ENCODE measurements at places on chromosomes 4 and X.

DNA sequence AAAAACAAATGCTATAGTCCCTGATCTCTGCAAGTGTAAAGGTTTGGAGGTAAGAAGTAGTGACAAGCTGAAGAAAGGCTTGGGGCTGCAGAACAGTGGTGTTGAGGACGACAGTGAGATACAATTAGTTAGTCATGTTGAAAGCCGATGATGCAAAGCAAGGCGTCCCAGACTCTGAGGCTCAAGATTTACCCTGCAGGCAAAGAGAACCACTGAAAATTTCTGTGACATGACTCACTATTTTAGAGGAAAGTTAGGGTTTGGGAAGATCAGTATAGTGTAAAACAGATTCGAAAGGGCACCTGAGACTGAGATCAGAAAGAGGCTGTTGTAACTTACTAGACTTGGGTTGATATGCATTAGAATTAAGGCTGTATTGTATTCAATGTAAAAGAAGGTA is 281.3 kb upstream of the FTHL17 start:
- DNase-seq = no peak

GRCh38 chrX:110414273-110414672 is 55.6 kb downstream of the RTL9 start:
- peak; percentile 55 for DNase-seq

DNA sequence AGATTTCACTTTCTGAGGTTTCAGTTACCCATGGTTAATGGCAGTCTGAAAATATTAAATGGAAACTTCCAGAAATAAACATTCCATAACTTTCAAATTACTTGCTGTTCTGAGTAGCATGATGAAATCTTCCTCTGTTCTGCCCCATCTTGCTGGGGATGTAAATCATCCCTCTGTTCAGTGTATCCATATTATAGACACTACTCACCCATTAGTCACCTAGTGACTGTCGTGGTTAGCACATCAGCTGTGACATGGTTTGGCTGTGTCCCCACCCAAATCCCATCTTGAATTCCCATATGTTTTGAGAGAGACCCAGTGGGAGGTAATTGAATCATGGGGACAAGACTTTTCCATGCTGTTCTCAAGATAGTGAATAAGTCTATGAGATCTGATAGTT is 125.5 kb upstream of the GIMD1 start:
- no peak for DNase-seq

DNA sequence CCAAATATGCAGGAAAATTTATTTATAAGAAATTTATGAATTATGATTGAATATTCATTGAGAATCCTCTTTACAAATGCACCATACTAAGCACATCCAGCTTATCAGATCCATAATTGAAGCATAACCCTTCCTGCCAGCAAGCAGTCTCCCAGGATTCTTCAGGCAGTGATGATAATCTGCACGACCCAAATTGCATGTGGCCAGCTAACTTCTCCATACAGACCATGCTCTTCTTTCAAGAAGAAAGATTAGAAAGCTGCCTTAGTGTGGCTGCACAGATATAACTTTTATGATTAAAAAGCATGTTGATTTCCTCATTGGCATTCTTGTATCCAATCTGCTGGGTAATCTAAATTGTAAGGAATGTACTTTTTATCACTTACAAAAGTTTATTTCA is 3.3 kb upstream of the CBR4 start:
- DNase-seq = no peak

- DNase-seq = no peak
Observed at GRCh38 chrX:73561801-73562200, 1.2 kb upstream of the CHIC1 start.

DNA sequence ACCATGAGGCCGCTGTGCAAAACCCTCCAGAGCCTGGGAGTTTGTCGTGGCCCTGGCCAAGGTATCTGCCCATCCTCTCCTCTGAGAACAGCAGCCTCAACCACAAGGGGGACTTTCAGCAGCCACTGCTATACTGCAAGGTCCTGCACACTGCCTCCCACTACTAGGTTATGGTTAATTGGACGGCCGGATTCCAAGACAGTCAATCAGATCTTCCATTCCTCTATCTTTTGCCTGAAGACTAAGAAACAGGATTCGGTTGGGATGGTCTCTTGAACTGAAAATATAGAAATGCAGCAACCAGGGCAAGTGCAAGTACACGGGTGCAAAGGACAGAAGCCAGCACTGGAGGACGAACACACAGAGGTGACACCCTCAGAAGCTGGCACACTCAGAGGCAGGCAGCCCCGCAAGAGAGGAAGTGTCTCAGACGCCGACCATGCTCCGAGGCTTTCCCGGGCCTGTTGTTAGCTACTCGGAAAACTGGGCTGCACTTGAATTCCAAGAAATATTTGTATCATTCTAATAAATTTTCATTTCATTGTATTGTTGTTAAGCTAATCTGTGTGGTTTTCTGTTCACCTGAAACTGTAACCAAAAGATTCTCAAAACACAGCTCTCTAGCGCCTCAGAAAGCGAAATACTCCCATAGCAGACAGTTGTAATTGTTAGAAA is 63.3 kb downstream of the AFAP1 start:
- DNase-seq = no peak

DNA sequence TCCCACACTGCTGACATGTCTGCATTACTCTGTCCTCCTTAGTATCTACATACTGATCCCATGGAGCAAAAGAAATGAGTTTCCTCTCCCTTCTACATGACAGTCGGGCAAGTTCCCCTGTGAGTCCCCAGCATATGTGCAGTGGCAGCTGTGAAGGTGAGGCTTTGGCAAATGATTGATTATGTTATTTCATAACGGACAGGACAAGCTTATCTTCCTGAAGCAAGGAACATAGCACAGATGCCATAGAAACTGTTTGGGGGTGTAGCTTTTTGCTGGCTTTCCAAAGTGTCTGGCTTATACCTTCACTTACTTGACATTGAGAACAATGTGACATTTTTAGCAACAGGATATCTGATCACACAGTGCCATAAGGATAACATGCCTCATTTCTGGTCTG is 136.8 kb upstream of the PDLIM3 start:
- no peak for DNase-seq

DNA sequence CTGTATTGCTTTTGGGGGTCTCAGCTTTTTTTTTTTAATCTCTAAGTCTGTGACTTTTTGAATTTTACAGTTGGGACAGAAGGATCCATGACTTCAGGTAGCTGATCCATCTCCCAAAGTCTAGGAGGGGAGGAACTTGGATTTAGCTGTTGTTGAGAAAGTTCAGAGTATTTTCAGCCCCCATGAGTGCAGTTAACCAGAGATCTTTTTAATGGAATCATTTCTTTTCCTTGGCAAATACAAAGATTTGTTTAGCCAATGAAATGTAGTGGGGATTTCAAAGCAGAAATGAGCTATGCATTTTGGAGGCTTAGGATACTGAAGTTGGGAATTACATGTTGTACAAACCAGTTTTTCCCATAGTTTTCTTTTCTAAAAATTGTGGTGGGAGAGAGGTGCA is 18.1 kb downstream of the FNIP2 start:
- no peak for DNase-seq

- no peak for DNase-seq
Observed at GRCh38 chrX:9466736-9467135, 1.9 kb downstream of the TBL1X start.

DNA sequence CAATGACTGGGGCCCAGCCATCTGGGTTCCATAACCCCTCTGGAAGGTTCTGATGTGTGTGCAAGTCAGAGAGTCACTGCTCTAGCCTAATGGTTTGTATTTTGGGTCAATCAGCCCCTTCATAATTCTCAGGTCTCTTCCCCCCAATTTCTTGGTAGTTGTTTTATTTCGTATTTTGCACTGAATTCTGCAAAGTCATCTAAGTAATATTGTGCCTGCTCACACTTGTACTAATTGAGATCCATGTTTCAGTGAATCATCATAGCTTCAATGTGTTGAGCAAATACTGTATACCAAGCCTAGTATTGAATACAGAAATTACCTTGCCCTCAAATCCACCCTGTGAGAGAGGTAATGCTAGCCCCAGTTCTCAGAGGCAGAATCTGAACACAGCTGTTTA is 28.0 kb upstream of the TBL1X start:
- no peak for DNase-seq

- DNase-seq = no peak
Observed at GRCh38 chr4:14364953-14365536, 637.2 kb upstream of the CPEB2 start.

- DNase-seq = peak; percentile 80
Observed at GRCh38 chrX:67543818-67544217, at the start of gene AR. Gene AR (plus strand): TSS chrX:67544021. CDS start chrX:67545147, 1,126 bp downstream.

DNA sequence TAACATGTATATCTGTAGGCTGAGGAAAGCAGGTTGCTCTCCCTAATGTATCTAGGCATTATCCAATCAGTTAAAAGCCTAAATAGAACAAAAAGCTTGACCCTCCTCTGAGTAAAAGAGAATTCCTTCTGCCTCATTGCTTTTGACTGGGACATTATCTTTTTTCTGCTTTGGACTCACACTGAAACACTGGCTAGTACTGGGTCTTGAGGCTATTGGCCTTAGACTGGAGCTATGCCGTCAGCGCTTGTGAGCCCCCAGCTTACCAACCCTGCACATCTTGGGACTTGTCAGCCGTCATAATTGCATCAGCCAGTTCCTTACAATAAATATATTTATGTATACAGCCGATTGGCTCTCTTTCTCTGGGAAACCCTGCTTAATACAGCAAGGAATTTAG is 206.8 kb upstream of the ARHGAP24 start:
- no peak for DNase-seq

DNA sequence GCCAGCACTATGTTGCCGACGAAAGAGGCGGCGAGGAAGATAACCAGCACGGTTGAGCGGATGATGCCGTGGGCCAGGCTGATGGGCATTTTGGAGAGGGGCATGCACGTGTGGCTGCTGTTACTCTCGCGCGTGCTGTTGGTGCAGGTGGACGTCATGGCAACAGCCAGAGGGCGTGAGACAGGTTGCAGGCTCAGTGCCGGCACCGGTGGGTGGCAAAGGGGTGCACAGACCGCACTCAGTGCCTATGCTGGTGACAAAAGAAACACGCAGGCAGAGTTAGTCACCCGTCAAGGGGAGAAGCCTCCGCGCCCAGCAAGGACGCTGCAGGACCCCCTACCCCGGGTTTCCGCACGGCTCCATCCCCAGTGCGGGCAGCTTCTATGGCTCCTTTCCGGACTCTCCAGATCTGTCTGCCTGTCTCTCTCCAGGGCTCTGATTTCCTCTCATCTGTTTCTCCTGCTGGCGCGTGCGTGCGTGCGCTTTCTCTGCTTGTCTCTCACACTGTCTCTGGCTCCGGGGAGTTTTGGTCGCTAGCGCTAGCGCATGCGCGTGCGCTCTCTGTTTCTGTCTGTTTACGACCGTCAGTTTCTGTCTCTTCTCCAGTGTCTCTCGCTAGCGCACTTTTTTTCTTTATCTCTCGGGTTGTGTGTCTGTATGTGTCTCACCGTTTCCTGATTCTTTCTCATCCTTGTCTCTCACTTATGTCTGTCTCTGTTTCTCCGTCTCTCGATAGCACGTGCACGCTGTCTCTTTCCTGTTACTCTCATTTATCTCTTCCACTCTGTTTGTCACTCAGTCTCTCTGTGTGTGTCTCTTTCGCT is 2.1 kb downstream of the GPR101 start:
- no peak for DNase-seq

DNA sequence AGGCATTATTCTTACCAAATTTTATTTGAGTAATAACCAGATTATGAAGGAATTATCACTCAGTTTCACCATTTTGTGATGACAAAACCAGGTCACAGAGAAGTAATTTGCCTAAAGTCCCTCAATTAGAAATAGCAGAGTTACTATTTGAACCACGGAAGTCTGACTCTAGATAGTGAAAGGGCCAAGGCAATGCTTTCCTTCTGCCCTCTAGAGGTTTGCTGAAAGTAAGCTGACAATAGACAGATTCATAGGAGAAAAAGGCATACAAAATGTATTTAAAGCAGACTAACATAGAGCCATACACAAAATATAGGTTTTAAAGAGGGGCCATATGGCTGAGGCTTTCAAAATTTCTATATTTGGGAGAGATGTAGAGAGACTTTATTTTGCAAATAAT is 43.1 kb downstream of the CXXC4 start:
- no peak for DNase-seq

GRCh38 chrX:18985186-18985435 is 1.2 kb upstream of the PHKA2 start:
- DNase-seq = no peak

GRCh38 chrX:1213971-1214370 is 1.5 kb upstream of the CRLF2 start:
- DNase-seq = no peak

- no peak for DNase-seq
Observed at GRCh38 chr4:8502836-8503585, 62.4 kb downstream of the TRMT44 start.

DNA sequence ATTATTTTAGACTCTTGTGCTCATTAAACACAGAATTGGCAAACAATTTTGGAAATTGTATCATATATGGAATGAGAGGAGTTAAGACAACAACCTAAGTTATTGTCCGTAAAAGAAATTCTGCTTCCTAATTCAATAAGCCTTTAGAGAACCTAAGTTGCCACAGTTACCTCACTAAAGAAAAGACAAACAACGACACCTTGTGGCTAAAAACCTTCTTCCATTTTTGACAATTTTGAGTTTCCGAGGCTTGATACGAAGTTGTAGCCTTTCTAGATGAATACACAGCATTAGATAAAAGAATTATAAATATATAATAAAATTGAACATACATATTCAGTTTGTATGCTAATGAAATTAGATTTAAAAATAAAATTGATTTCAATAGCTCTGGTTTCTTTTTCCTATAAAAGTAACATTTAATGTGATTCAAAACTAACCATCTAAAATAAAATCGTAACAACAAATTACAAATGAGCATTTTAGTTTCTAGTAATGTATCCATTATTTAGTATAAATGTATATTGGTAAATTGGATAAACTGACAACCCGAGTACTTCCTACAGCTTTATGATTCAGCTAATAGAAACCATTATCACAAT is 275.1 kb downstream of the GPM6A start:
- no peak for DNase-seq

- no peak for DNase-seq
Observed at GRCh38 chrX:45434231-45434630, 233.6 kb upstream of the DIPK2B start.

GRCh38 chr4:3388471-3389232 is 53.1 kb upstream of the HGFAC start:
- DNase-seq = no peak

DNA sequence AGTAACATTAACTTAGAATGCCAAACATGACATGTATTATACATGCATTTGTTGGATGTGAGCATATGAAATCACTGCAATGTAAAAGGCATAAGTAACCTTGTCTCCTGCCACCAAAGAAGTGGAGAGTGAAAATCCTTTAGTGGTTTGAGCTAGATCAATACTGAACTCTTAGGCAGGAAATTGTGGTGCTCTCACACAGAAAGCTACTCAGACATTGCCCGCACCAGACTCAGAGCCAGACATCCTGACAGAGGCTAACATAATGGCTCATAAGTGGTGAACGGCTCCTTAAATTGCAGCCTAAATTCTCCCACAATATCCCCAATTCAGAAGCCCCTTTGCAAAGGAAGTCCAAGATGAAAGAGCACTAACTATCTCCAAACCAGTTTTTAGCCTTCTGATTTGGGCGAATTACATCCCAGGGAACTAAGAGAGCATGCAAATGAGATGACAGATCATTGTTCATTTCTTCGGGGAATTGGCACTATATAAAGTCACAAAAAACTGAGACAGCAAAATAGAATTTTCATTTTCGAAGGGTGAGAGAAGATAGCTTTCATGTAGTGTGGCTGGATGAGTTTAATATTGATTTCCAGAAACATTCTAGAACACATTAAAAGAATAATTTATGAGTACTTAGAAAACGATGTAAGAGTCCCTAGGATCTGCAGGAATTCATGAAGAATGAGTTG is 233.6 kb upstream of the RPS6KA3 start:
- no peak for DNase-seq

- DNase-seq = no peak
Observed at GRCh38 chr4:24141836-24142235, 252.0 kb upstream of the PPARGC1A start.

All from coronary artery (tissue), 2 donors.